Activated CD4-positive, alpha-beta T cell treated with anti-CD3 and anti-CD28 coated beads, Interleukin-2, amount 10 ng/mL, durations not matched to agents 7 days and 5 days (primary cell): ENCODE measurements at places on chromosomes 16 and 17.

GRCh38 chr17:31089471-31089870 lies 5.3 kb upstream of the NF1 start:
- DNase-seq = no peak

DNA sequence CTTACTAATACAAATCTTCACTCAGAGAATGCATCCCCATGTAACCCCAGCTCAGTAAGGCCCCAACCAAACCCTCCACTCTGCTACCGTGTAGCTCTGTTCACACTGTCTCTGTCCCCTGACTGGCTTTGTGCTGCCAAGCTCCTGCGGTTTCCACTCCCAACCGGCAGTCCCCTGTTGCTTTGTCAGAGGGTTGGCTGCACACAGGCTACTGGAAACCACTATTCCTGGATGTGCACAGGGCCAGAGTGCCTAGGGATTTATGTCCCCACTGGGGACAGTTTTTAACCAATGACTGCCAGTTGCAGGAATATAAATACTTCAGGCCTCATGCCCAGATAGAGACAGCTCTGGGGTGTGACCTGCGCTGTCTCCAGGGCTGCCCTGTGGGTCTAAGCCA lies 157.1 kb upstream of the C16orf82 start:
- no peak for DNase-seq

GRCh38 chr16:17836868-17837602 lies 366.3 kb upstream of the XYLT1 start:
- DNase-seq = no peak

- DNase-seq = no peak
These were observed 1.0 kb downstream of the MYLK3 start for GRCh38 chr16:46746821-46747776.
